ENCODE measurements at places on chromosomes 12 and 14. TPM values are rescaled to one million over a fixed set of nuclear protein-coding genes. Genes with fewer than 3 reads are reported as not detected.

TSPAN19 gene
- not detected for total RNA-seq

TAS2R42 gene
- not detected for total RNA-seq

IL31 gene
- not detected for total RNA-seq

C12orf42 gene
- not detected for total RNA-seq

BLTP3B gene
- 38.4 TPM for total RNA-seq

ERBB3 gene
- 0.28 TPM for total RNA-seq

GPR137C gene
- 0.14 TPM for total RNA-seq

SAMD15 gene
- total RNA-seq = 3.1 TPM

KRT71 gene
- total RNA-seq = not detected

DNAI7 gene
- 0.18 TPM for total RNA-seq

LMO3 gene
- 10.8 TPM for total RNA-seq
